ENCODE measurements at places on chromosomes 2 and 18. TPM values are rescaled to one million over a fixed set of nuclear protein-coding genes. Genes with fewer than 3 reads are reported as not detected.
A peak's percentile ranks its signal among the peaks of the same experiment; 100 is the strongest.

The COPS8 gene
- 57.6 TPM for total RNA-seq

- no peak for DNase-seq
These were observed 208.3 kb downstream of the PIK3C3 start for GRCh38 chr18:42163321-42163720.

DNA sequence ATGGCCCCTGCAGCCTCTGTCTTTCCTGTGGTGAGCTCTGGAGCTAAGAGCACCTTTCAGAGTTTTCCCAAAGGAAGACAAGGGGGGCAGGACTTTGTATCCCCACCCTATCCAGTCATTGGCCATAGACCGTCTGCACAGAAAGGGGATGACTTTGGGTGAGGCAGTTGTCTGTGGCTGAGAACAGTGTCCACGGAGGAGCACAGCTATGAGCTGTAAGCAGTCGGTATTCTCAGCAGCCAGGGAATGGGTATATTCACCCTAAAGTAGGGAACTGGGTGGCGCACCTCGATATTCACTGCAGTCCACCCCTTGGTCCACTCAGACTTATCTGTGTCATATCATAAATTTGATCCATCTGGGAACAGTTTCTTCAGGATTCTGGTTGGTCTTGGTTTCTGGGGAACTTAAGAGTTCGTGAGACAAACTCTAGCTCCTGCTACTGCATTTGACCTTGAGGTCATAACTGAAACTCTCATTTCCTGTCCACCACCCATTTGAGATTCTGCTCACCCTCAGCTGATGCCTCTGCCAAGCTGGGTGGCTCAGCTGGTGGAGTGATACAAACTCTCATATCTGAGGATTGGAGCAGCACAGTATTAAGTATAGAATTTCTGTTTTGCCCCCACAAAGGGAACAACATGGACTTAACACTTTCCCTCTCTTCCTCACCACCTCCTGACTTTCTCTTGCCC is 45.2 kb upstream of the SCG2 start:
- DNase-seq, result no peak

DNA sequence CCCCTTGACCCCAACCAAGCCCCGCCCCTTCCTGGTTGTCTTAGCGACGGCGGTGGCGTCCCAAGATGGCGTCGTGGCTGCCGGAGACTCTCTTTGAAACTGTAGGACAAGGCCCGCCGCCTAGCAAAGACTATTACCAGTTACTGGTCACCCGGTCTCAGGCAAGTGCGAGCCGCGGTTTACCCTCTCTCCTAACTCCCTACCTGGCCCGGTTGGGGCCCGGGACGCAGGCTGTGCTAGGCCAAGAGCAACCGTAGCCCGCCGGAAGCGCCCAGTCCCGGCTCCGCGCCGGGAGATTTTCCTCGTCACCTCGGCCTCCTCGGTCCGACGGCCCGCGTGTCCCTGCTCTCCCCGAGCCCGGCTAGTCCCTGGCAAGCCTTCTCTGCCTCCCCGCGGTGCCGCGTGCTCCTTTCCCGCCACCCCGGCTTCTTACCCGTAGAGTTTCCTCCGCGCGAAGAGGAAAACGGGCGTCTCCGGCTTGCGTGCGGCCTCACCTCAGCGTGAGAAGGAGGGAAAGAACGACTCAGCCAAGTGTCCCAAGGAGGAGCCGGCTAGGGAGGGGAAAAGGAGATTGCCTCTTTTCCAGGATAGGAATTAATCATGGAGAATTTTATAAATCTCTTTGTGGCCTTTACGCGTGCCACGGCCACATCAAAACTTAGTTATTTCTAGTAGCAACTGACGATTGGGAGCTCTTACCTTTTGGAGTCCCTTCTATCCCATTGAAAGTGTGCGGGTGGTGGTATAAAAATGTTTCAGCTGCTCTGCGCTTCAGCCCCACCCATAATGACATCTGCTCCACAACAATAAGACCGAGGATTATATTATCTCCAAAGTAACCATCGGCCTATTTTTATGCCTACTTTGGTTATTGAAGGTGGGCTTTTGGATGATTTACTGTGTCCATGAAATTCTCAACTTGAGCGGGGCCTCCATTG is at the start of gene FBXO36:
TSS of gene FBXO36 (plus strand) at position 55 of the 938 bp plus-strand sequence. CDS start at position 66, 11 bp downstream.
- DNase-seq, result peak; percentile 91

The TACR1 gene
- total RNA-seq, result not detected

- DNase-seq, result no peak
These were observed 13.9 kb upstream of the UGP2 start for GRCh38 chr2:63827749-63828148.

- peak; percentile 97 for DNase-seq
These were observed 128.0 kb upstream of the MSH6 start for GRCh38 chr2:47654790-47655562.

GRCh38 chr2:168874368-168875054 is 15.7 kb downstream of the SPC25 start:
- DNase-seq, result no peak

The DNAJC10 gene
- 227 TPM for total RNA-seq

DNA sequence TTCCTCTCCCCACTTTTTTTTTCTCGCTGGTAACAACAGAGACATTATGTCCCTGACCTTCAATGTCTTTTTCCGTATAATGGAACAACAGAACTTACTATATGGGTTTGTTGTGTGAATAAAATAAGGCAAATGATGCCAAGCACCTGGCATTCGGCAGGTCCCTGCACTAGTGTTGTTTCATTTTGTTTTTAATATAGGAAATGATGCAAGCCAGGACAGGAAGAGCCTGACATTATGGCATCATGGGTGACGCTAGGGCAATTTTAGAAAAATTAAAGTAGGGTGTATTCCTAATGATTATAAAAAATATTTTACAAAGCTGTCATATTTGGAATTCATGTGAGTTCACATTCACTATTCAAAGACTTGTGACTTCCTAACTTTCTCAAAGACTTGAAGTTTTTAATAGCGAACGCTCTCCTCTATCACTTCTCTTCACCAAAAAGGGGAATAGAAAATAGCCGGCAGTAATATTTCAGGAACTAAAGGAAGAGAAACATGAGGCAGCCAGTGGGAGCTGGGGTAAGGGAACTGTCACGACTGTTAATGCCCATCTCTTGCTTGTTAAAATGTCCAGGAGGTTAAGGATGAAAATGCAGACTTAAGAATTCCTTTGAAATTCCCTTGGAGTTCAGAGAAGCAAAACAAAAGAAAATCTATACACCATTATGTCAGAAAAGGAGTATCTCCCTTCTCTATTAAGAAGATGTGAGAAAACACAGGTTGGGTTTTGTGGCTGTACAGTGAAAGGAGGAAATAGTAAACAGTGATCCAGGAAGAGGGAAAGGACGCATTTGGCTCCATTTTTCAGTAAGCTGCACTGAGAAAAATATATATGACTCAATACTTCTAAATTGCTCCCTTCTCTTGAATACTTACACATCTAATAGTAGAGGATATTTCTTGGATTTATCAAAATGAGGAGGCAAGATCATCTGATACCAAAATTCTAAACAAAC is 60.2 kb downstream of the DPP4 start:
- no peak for DNase-seq

The RGPD3 gene
- total RNA-seq, result not detected

The HMSD gene
- not detected for total RNA-seq

- DNase-seq, result no peak
These were observed 160.5 kb upstream of the RND3 start for GRCh38 chr2:150647943-150648342.

DNA sequence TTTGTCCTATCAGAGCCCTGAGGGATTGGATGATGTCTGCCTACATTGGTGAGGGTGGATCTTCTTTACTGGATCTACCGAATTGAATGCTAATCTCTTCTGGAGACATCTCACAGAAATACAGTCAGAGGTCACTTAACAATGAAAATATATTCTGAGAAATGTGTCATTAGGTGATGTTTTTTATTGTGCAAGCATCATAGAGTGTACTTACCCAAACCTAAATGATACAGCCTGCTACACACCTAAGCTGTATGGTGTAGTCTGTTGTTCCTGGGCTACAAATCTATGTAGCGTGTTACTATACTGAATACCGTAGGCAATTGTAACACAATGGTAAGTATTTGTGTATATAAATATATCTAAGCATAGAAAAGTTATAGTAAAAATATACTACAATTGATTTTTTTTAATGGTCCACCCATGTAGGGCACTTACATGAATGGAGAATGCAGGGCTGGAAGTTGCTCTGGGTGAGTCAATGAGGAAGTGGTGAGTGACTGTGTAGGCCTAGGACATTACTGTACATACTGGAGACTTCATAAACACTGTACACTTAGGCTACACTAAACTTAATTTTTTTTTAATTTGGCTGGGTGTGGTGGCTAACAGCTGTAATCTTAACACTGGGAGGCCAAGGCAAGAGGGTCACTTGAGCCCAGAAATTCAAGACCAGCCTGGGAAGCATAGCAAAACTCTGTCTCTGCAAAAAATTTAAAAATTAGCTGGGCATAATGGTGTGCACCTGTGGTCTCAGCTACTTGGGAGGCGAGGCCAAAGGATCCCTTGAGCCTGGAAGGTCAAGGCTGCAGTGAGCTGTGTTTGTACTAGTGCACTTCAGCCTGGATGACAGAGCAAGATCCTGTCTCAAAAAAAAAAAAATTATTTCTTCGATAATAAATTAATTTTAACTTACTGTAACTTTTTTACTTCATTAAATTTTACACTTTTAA is 226.3 kb upstream of the UBE2E3 start:
- DNase-seq, result no peak

DNA sequence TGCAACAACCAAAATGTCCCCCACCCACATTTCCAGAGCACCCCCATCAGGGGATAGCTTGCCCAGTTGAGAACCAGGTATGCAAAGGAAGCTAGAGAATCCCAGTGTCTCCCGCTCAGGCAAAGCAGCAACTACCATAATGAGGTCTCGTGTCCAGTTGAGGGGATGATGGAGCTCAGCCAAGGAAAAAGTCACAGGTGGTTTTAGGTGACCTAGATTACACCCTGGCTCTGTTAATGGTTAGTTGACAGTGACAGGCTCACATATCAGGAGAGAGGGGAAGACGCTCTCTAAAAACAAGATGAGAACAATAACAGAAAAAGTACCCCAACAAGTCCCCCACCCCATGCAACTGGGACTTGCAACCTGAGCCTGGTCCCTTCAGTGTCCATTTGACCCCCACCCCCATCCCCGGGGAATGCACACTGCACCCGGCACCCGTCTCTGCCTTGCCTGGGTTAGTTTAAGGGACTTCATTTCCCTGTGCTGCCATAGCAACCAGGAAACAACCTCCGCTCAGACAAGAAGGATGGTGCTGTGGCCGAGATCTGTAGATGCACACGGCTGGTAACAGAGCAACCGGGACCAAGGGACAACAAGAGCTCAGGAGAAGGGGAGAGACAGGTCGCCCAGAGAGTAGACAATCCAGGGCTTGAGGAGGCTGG is at the start of gene KIAA2012:
TSS of gene KIAA2012 (plus strand) at position 519 of the 665 bp plus-strand sequence. CDS start 373 bp downstream, outside the sequence.
- no peak for DNase-seq

DNA sequence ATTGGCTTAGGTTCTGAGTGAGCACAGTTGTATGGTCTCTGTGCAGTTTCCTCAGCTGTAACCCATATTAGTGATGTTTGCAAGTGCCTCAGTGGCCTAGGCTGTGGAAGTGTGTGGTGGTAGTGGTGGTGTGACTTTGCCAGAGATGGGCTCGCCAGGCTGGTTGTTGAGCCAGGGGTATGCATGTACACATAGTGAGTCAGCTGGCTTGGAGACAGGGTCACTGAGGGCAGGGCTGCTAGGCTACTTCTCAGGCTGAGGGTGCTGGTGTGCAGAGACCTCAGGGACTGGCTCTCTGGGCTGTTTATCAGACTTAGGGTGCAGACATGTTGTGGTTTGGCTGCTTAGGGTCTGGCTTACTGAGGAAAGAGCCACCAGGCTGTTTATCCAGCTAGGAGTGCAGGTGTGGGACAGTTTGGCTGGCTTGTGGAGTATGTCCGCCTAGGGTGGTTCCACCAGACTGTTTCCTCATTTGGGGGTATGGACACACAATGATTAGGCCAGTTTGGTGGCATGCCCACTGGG is 15.0 kb downstream of the APLF start:
- no peak for DNase-seq

The ACADL gene
- not detected for total RNA-seq
